Pons (tissue), 1 donor: ENCODE measurements at places on chromosomes 2 and 18.

- no peak for DNase-seq
These were observed 220.3 kb upstream of the NRP2 start for GRCh38 chr2:205461678-205462665.

DNA sequence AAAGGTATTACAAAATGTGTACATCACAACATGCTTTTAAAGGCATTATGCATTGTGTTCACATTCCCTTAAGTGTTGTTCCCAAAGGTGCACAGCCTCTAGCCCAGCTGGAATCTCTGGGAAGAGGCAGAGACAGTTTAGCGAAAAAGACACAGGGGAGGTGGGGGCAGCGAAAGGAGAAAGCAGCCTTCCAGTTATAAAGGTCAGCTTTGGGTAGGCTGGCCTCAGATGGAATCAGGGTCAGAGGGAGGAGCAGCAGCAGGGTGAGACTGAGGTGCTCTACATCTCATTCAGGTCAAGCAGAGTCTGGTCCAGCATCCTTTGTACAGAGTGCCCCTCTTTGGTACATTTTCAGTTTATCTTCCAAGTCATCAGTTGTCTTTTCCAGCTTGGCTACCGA, 68.6 kb downstream of the ASXL2 start:
- DNase-seq, result no peak

- no peak for DNase-seq
These were observed 64.3 kb upstream of the MSTN start for GRCh38 chr2:190126798-190127197.

DNA sequence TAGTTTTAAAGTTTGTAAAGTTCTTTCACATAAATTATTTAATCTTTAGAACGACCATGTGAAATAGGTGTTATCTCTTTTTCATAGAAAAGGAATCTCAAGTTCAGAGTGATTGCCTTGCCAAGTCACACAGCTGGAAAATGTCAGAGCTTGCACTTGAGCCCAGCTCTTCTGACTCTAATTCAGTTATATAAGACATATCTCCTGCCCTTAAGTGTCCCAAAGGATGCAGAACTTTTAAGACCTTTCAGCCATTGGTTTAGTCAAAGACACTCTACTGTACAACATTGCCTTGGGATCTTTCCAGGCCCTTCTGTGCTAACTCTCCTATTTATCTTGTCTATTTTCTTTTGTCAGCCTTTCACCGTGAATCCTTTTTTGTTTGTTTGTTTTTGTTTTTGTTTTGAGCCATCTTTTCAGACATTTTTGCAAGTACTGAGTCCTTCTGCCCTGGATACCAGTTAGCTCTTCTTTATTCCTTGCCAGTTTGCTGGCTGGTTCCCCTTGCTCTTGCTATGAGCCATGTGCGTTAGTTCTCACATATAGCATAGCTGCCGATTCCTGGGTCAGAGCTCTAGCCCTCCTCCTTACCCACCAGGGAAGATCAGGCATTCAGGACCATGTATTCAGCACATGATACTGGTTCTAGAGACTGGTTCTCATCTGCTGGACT, 160.0 kb upstream of the MYO3B start:
- no peak for DNase-seq

- no peak for DNase-seq
These were observed 10.7 kb upstream of the CWC22 start for GRCh38 chr2:180017784-180018183.

GRCh38 chr2:148926291-148926961, 51.4 kb downstream of the KIF5C start:
- peak; percentile 96 for DNase-seq

DNA sequence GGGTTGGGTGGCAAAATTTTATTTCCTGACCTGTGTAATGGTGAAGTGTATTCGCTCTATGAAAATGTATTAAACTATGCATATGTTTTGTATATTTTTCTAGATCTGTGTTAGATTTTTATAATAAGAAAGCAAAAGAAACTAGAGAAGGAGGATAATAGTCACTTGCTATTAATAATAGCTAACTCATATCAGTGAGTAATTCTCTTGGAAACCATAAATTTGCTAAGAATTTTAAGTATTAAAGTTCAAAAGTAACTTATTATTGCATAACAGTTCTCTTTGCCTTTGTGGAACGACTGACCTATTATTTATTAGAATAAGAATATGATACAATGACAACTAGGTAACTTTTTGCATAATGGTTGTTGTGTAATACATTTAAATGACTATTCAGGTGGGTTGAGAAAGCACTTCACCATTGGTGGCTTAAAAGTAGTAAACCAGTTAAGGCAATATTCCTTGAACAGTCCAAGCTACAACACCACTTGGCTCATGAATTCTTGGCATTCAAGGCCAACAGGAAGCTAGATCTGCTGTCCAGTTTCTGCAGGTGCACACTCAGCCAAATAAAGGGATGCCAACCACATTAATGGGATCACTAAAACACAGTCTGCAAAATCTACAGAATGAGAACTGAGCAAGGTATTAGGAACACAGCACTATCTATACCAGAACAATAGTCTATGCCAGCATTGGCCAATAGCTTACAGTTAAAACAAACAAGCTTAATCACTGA, 921.3 kb downstream of the CPS1 start:
- DNase-seq, result no peak
